Bronchial epithelial cell (primary cell): ENCODE measurements at places on chromosomes 6 and 20. TPM values are rescaled to one million over a fixed set of nuclear protein-coding genes. Genes with fewer than 3 reads are reported as not detected.

DNA sequence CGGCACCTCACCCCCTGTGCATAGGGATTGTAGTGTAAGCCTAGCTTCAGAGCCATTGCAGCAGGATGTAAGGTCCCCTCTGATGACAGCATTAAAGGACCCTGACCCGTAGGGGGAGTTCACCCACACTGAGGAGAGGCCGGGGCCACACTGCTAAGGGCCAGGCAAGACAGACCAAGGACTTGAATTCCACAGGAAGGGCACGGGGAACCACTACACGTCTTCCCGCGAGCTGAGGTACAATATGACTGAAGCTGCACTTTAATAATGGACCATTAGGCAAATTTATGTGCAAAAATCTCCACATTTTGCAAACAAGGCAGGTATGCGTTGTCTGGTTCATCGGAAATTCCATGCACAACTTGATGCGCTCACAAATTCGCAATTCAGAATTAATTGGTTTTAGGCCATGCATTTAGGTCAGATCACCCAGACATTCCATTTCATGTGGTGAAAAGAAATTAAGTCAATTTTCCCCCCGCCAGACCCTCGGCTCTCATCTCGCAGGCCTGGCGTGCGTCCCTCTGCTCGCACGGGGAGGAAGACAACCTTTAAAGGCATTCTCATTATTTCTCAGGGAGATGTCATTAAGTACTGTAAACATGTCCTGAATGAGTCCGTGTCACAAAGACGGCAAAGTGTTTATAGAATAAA, 111.8 kb downstream of the FOXA2 start:
- DNase-seq = no peak

OPRM1 gene
- total RNA-seq = not detected in 2 replicates

DNA sequence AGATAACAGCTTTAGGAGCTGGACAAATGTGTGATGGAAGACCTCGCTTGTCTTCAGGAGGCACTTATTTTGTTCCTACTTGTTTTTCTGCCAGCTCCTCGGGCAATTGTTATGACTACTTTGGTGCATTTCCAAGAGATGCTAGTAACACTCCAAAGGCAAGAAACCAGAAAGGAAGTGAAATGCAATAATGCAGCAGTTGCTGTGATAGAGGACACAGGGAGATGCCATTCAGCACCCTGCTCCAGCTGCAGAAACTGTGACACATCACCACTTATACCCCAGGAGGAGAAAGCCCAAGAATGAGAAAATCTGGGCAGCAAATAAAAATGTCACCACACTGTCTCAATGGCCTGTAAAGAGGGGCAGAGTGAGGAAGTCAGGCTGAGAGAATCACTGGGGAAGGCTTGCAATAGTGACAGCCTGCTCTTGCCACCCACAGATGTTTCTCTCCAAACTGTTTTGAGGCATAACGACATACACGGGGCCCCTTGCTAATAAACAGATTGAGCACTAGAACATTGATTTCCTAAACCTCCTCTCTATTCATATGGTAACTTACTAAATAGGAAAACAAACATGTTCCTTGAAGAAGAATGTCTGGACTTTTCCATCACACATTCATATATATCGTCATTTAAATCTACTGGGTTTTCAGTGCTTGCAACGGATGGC, 231.0 kb upstream of the PRND start:
- no peak for DNase-seq

DNA sequence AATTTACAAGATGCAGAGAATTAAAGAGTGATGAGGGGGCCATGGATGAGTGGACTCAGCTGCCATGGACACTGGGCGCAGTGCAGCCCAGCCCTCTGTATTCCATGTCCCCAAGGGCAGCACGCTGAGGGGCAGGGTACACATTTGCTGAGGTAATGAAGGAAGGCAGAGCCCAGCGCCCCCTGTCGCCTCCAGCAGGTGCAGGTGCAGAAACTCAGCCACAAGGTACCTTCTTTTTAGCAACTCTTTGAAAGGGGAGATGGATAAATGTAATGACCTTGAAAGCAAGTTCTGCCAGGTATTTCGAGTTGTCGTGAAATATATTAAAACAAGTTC, 7.1 kb downstream of the CD93 start:
- no peak for DNase-seq

DNA sequence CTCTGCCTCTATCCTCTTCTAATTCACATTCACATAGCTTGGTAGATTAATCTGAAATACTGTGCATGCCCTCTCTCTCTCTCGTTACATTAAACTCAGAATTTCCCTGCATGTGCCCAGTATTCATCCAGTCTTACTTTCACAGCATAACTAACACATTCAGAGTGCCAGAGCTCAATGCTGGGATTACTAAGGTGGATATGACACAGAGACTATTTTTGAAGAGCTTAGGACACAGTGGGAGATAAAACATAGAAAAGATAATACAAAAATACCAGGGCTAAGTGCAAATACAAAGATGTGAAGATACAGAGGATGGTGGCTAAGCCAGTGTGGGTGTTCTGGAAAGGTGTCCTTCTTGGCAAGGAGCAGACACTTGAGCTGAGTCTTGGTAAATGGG, 6.3 kb downstream of the SYNE1 start:
- DNase-seq = no peak

HLA-DPB1 gene
- total RNA-seq = 0.53 TPM in 1 of 2 replicates, not detected in the other

GRCh38 chr6:143059663-143060353, 881 bp upstream of the AIG1 start:
- peak; percentile 99 for DNase-seq

NUP43 gene
- total RNA-seq = 13.2 and 15.7 TPM in 2 replicates

- no peak for DNase-seq
These were observed 395.3 kb upstream of the BTBD3 start for GRCh38 chr20:11522366-11522741.
